ENCODE measurements at places on chromosomes 2 and 18. TPM values are rescaled to one million over a fixed set of nuclear protein-coding genes. Genes with fewer than 3 reads are reported as not detected.

DNA sequence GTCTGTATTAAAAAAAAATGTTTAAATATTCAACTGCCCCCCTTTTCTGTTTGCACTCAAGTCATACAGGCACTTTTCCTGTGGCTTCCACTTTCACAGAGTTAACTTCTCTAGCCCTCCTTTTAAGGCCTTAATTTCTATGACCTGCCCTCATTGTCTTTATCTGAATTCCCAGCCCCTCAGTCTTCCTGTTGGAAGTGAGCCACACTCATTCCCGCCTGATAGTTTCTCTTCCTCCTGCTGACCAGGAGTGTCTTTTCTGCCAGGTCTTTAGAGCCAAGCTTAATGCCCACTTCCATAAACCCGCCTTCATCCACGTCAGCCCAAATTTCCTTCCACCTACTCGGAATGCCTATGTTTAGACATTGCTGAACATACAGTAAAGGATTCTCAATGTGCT lies 10.5 kb downstream of the COPS8 start:
- no peak for DNase-seq

DNA sequence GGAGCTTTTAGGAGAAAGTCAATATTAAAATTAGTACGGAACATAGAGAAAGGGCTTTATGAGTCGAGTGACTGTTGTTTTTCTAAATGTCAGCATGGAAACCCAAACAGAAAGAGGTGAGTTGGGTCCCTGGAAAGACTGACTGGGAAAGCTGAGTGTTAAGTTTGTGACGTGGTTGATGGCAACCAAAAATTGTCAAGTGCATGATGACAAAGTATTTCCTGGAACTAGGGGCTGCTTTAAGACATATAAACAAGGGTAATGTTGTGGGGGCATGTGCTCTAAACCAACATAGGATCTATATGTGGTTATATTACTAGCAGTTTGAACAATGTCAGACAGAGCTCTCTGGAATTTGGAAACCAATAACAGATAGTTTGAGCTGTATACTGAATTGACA lies 50.9 kb upstream of the GPD2 start:
- DNase-seq, result no peak

The IL36G gene
- not detected for total RNA-seq

DNA sequence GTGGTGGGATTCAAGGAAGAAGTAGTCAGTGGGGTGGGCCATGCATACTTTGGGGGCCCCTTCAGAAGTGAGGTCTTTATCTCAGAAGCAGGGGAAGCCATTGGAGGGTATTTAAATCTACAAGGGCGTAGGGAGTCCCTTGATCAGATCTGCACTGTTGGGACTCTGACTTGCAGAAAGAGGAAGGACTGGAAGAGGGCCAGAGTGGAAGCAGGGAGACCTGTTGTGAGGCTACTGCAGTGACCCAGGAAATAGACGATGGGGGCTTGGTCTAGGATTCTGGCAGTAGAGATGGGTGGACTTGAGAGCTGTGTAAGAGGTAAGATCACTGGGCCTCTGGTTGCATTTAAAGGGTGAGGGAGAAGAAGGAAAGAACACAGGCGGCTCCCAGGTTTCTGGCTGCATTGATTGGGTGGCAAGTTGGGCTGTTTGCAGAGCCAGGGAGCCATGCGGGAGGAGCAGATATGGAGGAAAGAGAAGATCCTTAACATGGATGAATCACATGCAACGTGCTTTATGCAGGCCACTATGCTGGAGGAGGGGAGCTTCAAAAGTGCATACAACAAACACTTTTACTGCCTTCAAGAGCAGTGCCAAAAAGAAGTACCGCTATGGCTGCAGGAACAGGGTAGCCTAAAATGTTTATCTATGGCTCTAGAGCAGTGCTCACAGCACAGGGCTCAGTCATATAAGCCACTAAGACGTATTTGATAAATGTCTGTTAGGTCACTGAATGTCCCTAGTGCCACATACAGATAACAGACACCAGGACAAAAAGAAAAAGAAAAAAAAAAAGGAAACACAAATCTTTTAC lies 2.3 kb downstream of the SFXN5 start:
- DNase-seq, result no peak

GRCh38 chr2:84273406-84273805 lies 185.7 kb downstream of the SUCLG1 start:
- no peak for DNase-seq

- DNase-seq, result no peak
Measured at GRCh38 chr2:86464652-86465051, 23.5 kb downstream of the KDM3A start.

The SKOR2 gene
- not detected for total RNA-seq

The RGPD6 gene
- 18.0 TPM for total RNA-seq

- no peak for DNase-seq
Measured at GRCh38 chr2:134491771-134492441, 226.9 kb downstream of the TMEM163 start.

DNA sequence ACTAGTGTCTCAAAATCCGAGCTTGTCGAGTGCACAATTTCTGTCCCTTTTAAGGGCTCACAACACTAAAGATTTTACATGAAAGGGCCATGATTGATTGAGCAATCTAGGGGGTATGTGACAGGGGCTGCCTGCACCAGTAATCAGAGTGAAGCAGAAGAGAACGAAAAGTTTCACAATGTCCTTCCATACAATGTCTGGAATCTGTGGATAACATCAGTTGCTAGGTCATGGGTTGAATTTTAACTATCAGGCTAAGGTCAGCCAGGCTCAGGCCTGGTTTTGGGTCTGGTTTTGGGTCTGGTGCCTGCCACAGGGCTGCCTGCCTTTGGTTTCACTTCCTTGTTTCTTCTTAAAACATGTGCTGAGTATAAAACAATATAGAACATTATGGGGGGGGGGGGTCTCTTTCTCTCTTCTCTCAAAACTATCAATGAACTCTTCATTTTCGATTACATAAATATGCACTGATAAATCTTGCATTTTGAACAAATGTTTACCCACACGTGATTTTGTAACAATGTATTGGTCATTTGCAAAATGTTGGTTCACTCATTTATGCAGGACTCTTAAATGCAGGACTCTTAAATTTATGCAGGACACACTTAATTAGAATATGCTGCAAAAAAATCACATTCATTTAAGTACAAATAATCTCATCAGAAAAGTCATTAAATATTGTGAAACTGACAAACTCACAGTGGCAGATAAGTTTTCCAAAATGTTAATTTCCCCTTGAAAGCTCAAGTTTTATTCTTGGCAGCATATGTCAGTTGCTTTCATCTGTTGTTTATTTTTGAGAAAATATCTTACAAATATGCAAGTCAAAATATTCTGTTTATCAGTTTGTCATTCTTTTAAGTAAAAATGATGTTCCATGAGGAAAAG lies 290.5 kb upstream of the KYNU start:
- DNase-seq, result no peak

DNA sequence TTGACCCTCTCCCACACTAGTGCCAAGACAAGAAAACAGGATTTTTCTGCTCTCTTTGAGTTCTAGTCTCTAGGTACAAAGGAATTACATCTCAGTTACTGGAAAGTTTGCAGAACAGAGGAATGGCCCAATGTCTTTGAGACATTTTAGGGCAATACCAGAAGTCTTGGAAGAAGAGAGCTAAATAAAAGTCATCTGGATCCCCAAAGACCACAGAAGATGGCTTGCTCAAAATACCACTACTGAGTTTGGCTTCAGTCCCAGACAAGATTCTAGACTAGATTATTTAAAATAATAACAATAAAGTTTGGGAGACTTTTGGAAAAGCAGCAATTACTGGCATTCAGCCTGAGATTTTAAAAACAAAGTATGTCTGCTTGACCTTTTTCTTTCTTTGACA lies 61.9 kb upstream of the HK2 start:
- DNase-seq, result no peak

GRCh38 chr2:136638193-136638592 lies 127.2 kb upstream of the THSD7B start:
- DNase-seq, result no peak

DNA sequence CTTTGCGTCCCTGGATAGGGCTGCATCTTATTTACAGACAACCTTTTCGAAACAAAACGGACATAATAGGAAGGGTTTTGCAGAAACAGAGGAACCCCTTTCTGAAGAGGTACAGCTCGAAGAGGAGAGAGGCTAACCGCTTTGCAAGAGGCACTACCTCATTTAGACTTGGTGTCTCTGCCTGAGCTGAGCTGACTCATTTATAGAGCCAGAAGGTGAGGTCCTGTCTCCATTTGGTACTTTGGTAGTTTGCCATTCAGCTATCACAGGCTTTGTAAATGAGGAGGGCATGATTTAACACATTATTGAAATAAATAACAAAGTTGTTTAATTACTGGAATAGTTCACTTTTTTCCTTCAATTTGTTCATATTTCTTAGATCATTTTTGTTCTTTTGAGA lies 2.2 kb upstream of the NXPH2 start:
- no peak for DNase-seq

The IL1RL1 gene
- 1.6 TPM for total RNA-seq

The PUS10 gene
- total RNA-seq, result 5.7 TPM

The GPR39 gene
- under 0.01 TPM for total RNA-seq

The KCNJ13 gene
- not detected for total RNA-seq

The GNAL gene
- 0.27 TPM for total RNA-seq

The PRKAG3 gene
- not detected for total RNA-seq

The TSPYL6 gene
- total RNA-seq, result under 0.01 TPM

DNA sequence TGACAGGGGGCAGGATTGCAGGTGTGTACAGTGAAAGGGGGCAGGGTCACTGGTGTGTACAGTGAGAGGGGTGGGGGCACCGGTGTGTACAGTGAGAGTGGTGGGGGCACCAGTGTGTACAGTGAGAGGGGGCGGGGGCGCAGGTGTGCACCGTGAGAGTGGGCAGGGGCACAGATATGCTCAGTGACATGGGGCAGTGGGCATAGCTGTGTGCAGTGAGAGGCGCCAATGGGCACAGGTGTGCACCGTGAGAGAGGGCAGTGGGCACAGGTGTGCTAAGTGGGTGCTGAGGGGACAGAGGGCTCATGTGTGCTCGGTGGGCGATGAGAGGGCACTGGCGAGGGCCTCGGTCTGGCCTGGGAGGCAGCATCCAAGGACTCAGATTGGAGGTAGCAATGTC lies 63.0 kb downstream of the GREB1 start:
- DNase-seq, result no peak

DNA sequence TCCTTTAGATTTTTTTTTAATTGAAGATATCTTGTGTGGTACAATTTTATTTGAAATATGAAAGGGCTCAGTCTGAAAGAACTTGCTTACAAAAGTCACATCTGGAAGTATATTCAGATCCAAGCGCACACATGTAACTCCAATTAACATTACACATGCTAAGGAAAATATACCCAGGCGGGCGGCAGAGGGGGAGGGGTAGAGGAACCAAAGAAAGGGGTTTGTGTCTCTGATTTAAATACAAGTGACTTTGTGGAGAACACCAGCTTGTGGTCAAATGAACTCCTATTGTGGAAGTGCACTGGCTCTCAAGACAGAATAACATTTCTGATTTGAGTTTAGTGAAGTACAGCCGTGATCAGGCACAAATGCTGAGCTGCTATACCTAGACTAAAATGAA lies 280.2 kb upstream of the SOX11 start:
- no peak for DNase-seq

DNA sequence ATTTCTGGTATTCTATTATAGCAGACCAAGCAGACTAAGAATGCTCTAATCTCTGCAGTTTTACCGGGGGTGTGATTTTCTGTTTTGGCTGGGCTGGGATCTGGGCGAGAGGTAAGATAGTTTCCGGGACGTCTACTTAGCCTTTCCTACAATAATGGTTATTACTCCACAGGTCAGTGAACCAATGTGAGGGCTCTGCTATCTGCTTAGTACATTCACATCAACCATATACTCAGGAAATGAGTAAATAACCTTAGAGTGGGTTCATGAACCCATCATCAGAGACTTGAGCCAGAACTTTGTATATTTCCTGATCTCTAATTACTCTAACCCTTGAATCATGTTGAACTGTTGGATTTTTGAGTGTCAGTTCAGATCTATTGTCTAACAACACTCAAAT lies 90.1 kb upstream of the NOL4 start:
- no peak for DNase-seq

DNA sequence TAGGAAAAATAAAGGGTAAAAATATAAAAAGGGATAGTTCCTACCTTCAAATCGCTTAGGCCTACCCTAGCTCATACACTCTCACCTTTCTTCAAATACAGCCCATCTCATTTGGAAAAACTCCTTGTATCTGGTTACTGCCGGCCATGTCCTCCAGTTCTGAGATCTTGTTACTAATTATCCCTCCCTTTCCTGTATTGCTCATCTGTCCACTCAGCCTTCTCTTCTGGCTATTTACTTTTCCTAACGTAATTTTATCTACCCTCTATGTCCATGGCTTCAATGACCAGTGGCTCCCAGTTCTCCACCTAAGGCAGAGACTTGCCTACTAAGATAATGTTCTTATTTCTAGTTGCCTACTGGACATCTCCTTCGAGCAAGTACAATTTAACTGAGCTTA lies 342.9 kb upstream of the ACVR2A start:
- no peak for DNase-seq

- no peak for DNase-seq
Measured at GRCh38 chr2:236366397-236366796, 102.2 kb upstream of the ASB18 start.
